ENCODE measurements at places on chromosomes 12 and 14. TPM values are rescaled to one million over a fixed set of nuclear protein-coding genes. Genes with fewer than 3 reads are reported as not detected.

The TSPAN19 gene
- polyA plus RNA-seq = 0.46 TPM

The BHLHE41 gene
- 3.1 TPM for polyA plus RNA-seq

- no peak for DNase-seq
These were observed 6.9 kb downstream of the RFC5 start for GRCh38 chr12:118023301-118023860.

The CLEC14A gene
- 16.4 TPM for polyA plus RNA-seq

DNA sequence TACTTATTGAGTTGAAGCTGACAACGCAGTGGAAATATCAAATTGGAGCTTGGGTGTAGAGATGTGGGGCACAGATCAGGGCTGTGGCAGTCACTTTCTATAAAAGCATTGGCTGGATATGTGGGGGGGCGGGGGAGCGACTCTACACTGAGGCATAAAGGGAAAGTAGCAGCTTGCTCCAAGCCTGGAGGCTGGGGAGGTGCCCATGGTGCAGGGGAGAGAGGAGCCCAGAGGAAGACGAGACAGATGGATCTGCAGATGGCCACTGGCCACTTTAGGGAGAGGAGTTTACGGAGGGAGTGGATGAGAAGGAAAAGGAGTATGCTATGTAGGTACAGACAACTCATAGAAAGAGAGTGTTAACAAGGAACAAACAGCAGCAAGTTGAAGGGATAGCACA is 13.5 kb upstream of the NGB start:
- DNase-seq = no peak

The E2F7 gene
- 7.2 TPM for polyA plus RNA-seq

- DNase-seq = no peak
These were observed 1.0 kb downstream of the HOMEZ start for GRCh38 chr14:23284654-23285529.

- DNase-seq = no peak
These were observed 6.1 kb upstream of the FAIM2 start for GRCh38 chr12:49909826-49910225.

- no peak for DNase-seq
These were observed 466.4 kb downstream of the MED13L start for GRCh38 chr12:115811045-115811444.

GRCh38 chr12:78120866-78121560 is 290.3 kb downstream of the NAV3 start:
- DNase-seq = no peak

DNA sequence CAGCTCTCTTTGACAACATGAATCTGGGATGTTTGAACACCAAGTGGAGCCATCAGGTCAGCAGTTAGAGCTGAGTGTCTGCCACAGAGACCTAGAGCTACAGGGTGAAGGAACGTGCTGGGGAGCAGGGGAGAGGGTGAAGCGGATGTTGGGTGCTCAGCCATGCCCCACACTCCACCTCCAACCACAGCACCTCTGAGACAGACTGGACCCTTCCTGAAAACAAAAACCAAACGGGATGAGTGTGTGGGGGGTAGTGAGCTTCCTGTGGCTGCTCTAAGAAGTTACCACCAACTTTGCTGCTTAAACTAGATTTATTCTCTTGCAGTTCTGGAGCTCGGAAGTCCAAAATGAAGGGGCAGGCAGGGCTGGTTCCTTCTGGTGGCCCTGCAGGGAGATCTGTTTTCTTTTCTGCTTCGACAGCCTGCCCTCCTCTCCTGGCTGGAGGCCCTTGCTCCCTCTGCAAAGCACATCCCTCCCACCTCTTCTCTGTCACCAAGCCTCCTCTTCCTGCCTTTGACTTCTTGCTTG is 5.6 kb upstream of the GOLGA3 start:
- no peak for DNase-seq

DNA sequence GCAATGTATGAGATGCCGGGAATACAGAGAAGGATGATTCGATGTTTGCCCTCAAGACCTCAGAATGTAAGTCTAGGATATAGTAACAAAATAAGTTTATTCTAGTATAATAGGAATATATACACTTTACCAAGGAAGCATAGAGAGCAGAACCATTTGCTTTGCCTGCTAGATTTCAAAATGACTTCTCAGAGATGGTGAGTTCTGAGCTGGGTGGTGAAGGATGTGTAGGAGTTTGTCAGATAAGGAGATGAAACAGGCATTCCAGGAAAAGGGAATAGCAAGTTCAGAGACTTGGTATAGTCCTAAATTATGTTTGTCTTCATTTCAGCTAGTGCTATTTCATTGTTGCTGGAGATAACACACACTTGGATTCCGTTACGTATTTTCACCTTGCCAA is 655.9 kb downstream of the DIO2 start:
- no peak for DNase-seq

Measured in right renal pelvis (tissue), 4 donors.